ENCODE measurements at places on chromosomes 1 and 21. TPM values are rescaled to one million over a fixed set of nuclear protein-coding genes. Genes with fewer than 3 reads are reported as not detected.

RGSL1 gene
- not detected for total RNA-seq

LCE1F gene
- not detected for total RNA-seq

PKLR gene
- not detected for total RNA-seq

CACHD1 gene
- 10.0 TPM for total RNA-seq

CXADR gene
- 6.5 TPM for total RNA-seq

SRGAP2C gene
- total RNA-seq, result 43.7 TPM

OR2T1 gene
- total RNA-seq, result not detected

OLIG2 gene
- not detected for total RNA-seq

TNFAIP8L2 gene
- total RNA-seq, result not detected

C1orf226 gene
- under 0.01 TPM for total RNA-seq

BMP8B gene
- 1.8 TPM for total RNA-seq

HES4 gene
- 57.1 TPM for total RNA-seq

AKNAD1 gene
- not detected for total RNA-seq
